Activated CD8-positive, alpha-beta T cell treated with anti-CD3 and anti-CD28 coated beads, Interleukin-2, amount 10 ng/mL, durations not matched to agents 7 days and 5 days (primary cell): ENCODE measurements at places on chromosomes 11 and 22.
A peak's percentile ranks its signal among the peaks of the same experiment; 100 is the strongest.

GRCh38 chr11:73129198-73129597, 12.9 kb downstream of the FCHSD2 start:
- no peak for DNase-seq
- no peak overlapping the region for H3K4me3 ChIP-seq
- no peaks in the 10 kb centered on the region for H3K4me1 ChIP-seq
- H3K27ac ChIP-seq, result no peak overlapping the region

- H3K36me3 ChIP-seq, result no peaks in the 10 kb centered on the region
- H3K4me1 ChIP-seq, result no peaks in the 10 kb centered on the region
Observed at GRCh38 chr11:86755146-86755545, 45.2 kb upstream of the PRSS23 start.

DNA sequence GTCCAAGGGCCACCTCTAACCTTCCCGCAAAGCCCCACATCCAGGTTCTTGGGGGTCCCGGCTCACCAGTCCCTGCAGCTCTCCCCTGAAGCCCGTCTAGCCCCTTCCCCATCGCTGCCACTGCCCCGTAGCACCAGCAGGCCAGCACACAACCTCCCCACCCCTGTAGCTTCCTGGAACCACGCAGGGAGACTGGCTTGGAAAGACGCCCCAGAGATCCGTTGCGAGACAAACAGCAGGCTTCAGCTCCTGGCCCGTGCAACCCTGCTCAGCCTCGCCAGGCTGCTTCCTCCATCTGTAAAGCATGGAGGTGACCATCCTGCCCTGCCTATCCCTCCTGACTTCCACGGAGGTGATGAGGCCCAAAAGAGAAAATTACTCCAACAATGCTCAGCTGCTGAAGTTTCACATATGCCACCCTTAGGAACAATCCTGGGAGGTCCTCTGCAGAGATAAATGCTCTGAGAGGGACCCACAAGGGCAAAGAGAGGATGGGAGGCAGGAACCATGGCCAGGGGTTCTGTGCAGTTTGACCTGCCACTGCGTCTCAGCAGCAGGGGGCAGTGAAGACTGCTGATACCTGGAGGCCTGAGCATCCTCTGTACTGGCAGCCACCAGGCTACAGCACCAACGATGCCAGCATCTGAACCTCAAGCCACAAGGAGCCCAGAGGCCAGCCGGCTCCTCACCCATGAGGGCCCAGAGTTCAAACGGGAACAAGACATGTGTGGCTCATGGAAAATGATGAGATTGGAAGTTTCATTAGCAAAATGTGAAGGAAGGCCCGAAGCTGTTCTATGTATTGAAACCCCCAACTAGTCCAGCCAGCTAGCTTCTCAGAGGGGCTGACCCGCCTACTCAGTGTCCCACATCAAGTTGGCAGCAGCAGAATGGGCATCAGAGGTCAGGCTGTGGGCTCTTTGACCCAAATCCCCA, 16.1 kb downstream of the DGCR2 start:
- DNase-seq, result peak; percentile 63
- H3K4me3 ChIP-seq, result no peak overlapping the region
- no peaks in the 10 kb centered on the region for H3K27me3 ChIP-seq
- H3K36me3 ChIP-seq, result peaks cover 13% of the 10 kb centered on the region
- no peak overlapping the region for H3K27ac ChIP-seq
- H3K4me1 ChIP-seq, result peaks cover 51% of the 10 kb centered on the region

DNA sequence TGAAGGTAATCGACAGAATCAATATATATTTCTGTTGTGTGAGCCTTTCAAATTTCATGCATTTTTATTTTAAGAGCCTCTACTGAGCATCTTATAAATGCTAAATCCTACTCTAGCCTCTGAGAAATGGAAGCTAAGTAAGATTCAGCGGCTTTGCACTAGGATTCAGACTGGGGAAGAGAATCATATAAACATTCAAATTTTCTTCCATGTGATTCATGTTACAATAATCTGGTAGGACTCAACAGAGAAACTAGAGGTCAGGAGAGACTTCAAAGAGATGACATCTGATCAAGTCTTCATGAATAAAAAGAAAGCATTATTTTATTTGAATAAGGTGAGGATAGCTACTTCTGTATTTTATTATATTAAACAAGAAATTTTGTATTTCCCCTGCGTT, 538.9 kb downstream of the DLG2 start:
- H3K27ac ChIP-seq, result no peak overlapping the region
- no peaks in the 10 kb centered on the region for H3K4me1 ChIP-seq
- no peaks in the 10 kb centered on the region for H3K36me3 ChIP-seq
- no peak for DNase-seq

- H3K27me3 ChIP-seq, result no peaks in the 10 kb centered on the region
- peaks cover 27% of the 10 kb centered on the region for H3K4me1 ChIP-seq
- no peaks in the 10 kb centered on the region for H3K36me3 ChIP-seq
- DNase-seq, result peak; percentile 44
- H3K4me3 ChIP-seq, result no peak overlapping the region
Observed at GRCh38 chr11:86214710-86215109, 29.8 kb upstream of the EED start.

DNA sequence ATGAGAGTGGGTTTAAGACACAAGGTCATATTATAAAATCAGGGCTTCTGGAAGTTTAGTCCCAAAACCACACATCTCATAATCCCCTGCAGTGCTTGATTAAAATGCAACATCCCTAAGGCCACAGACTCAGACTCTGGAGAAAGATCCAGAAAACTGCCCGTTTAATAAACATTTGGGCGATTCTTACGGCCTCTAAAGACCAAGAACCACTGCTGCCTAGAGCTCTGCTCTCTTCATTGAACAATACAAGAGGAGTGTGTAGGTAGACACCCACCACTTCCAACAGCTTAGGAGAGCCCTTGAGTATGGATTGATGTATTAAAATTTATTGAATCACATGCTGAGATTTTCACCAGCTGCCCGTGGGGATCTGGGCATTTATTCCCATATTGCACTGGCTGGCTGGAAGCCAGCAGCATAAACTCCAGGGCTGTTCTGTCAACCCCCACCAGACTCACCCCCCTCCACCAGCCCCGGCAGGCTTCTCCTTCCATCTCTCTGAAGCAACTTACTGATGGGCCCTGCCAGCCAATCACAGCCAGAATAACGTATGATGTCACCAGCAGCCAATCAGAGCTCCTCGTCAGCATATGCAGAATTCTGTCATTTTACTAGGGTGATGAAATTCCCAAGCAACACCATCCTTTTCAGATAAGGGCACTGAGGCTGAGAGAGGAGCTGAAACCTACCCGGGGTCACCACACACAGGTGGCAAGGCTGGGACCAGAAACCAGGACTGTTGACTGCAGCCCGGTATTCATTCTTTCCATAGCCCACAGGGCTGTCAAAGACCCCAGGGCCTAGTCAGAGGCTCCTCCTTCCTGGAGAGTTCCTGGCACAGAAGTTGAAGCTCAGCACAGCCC, 749 bp upstream of the BEST1 start:
- H3K27me3 ChIP-seq, result peaks cover 7% of the 10 kb centered on the region
- H3K27ac ChIP-seq, result no peak overlapping the region
- no peaks in the 10 kb centered on the region for H3K36me3 ChIP-seq
- H3K4me3 ChIP-seq, result no peak overlapping the region

DNA sequence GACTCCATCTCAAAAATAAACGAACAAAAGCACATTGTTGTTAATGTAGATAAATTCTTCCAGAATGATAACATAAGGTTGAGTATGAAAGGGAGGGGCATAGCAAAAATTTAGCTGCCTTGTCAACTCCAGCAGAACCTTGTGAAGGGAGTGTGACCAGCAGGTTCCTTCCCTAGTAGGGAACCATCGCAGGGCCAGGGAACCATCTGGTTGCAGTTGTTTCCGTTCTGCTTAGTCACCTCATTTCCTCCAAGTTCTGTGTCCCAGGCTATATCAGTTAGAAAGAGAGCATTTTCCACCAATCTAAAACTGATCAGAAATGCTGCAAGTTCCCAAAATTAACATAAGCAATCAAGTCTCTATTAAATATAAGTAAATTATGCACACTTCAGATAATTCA, 126.7 kb upstream of the BLID start:
- no peak overlapping the region for H3K4me3 ChIP-seq
- no peaks in the 10 kb centered on the region for H3K4me1 ChIP-seq
- no peaks in the 10 kb centered on the region for H3K27me3 ChIP-seq
- H3K27ac ChIP-seq, result no peak overlapping the region

GRCh38 chr22:29306175-29306834, at the start of gene GAS2L1:
TSS of gene GAS2L1 (plus strand) at chr22:29306650. CDS start at chr22:29308106, 1,456 bp downstream.
- peak; percentile 74 for DNase-seq
- peaks cover 1% of the 10 kb centered on the region for H3K36me3 ChIP-seq
- peak within 1 kb of the TSS; percentile 75 for H3K4me3 ChIP-seq
- H3K27ac ChIP-seq, result peak within 1 kb of the TSS; percentile 65
- H3K27me3 ChIP-seq, result peaks cover 15% of the 10 kb centered on the region

GRCh38 chr11:124923296-124923695, 4.2 kb downstream of the HEPN1 start:
- peak overlapping the region; percentile 69 for H3K27ac ChIP-seq
- H3K36me3 ChIP-seq, result peaks cover 1% of the 10 kb centered on the region
- H3K4me3 ChIP-seq, result no peak overlapping the region
- peak; percentile 46 for DNase-seq
- H3K27me3 ChIP-seq, result peaks cover 3% of the 10 kb centered on the region

- H3K36me3 ChIP-seq, result no peaks in the 10 kb centered on the region
- peaks cover 10% of the 10 kb centered on the region for H3K4me1 ChIP-seq
- no peak for DNase-seq
- no peak overlapping the region for H3K4me3 ChIP-seq
- H3K27ac ChIP-seq, result no peak overlapping the region
Observed at GRCh38 chr11:60944490-60945294, 7.3 kb downstream of the SLC15A3 start.

- H3K36me3 ChIP-seq, result peaks cover 19% of the 10 kb centered on the region
- DNase-seq, result peak; percentile 59
- H3K27me3 ChIP-seq, result no peaks in the 10 kb centered on the region
- H3K27ac ChIP-seq, result peak overlapping the region; percentile 12
Observed at GRCh38 chr11:8959546-8960166, 4.6 kb downstream of the TMEM9B start.

- peaks cover 46% of the 10 kb centered on the region for H3K36me3 ChIP-seq
- DNase-seq, result no peak
- H3K27ac ChIP-seq, result peak overlapping the region; percentile 68
Observed at GRCh38 chr22:24564376-24565058, 8.7 kb downstream of the SNRPD3 start.

DNA sequence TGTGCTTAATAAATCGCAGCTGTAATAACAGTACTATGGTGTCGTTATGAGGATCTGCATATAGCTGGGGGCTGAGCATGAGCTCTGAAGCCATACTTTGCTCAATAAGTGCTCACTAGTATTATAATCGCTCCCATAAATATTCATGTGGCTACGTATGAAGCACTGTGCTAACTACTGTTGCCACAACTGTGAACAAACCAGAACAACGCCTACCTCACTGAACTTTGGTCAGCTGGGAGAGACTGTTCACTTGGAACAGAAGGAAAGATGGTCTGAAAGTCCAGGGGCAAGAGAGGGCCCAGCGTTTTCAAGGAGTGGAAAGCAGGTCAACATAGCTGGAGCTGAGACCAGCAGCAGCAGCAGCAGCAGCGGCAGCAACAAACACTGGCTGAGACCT, 141.6 kb downstream of the EFCAB6 start:
- H3K4me3 ChIP-seq, result no peak overlapping the region
- DNase-seq, result no peak
- no peaks in the 10 kb centered on the region for H3K36me3 ChIP-seq
- no peaks in the 10 kb centered on the region for H3K27me3 ChIP-seq
- H3K27ac ChIP-seq, result no peak overlapping the region

GRCh38 chr11:133409799-133410198, 122.5 kb downstream of the OPCML start:
- H3K27ac ChIP-seq, result no peak overlapping the region
- H3K4me1 ChIP-seq, result no peaks in the 10 kb centered on the region
- no peaks in the 10 kb centered on the region for H3K27me3 ChIP-seq
- H3K36me3 ChIP-seq, result no peaks in the 10 kb centered on the region

DNA sequence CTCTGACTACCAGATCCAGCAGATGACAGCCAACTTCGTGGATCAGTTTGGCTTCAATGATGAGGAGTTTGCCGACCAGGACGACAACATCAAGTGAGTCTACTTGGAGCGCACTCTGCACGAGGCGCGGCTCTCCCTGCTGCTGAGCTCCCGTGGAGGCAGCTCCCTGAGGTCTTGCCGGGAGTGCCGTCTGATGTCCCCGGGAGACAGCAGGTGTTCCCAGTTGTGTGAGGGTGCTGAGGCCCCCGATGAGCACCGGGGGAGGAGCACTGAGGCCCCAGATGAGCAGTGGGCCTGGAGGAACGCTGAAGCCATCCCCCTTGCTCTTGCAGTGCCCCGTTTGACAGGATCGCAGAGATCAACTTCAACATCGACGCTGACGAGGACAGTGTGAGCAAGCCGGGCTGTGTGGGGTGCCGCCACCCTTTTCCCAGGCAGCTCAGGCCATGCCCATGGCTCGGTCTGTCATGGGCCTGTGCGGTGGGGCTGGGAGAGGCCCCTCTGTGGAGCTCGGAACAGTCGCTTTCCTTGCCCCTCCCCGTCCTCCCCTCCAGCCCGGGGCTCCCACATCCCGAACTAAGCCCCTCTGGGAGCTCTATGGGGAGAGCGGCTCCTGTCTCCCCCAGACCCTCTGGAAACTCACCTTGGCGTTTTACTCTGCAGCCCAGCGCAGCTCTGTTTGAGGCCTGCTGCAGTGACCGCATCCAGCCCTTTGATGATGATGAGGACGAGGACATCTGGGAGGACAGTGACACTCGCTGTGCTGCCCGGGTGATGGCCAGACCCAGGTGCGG, 37.1 kb downstream of the SBF1 start:
- no peaks in the 10 kb centered on the region for H3K27me3 ChIP-seq
- H3K4me1 ChIP-seq, result no peaks in the 10 kb centered on the region
- no peak overlapping the region for H3K27ac ChIP-seq
- no peak for DNase-seq
- peaks cover 13% of the 10 kb centered on the region for H3K36me3 ChIP-seq

GRCh38 chr22:41043722-41044121, 48.7 kb upstream of the EP300 start:
- H3K27ac ChIP-seq, result no peak overlapping the region
- no peaks in the 10 kb centered on the region for H3K27me3 ChIP-seq
- H3K4me3 ChIP-seq, result no peak overlapping the region

DNA sequence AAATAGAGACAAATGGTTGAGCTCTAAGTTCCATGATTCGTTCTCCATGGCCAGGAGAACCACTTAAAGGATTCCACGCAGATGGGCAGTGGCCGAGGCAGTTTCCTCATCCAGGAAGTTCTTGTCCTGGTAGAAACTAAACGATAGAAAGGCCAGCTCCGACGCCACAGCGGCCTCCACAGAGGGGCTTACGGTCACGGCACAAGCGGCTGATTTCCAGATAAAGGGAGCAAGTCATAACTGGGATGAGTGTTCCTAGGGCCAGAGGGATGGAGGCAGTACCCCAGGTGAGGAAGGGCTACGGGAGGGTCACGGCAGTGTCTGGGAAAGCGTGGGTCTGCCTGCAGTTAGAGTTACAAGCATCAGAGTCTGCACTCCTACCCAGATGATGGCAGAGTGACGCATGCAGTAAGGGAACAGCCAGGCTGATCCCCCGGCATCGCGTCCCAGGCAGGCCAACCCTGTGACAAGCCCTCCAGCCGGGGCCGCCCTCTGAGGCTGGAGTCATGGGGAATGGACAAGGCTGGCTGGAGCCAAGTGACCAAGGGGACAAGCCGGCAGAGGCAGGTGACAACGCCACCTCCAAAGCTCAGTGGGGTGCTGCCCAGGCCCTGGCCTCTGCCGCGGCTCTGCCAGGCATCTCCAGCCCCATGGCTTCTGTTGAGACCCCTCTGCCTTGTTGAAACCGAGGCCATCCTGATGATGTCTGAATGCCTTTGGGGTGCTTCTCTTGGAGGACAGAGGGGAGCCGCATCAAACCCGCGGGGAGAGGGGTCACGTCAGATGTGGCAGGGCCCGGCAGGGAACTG, 475.1 kb downstream of the BRD1 start:
- peaks cover 2% of the 10 kb centered on the region for H3K27me3 ChIP-seq
- no peaks in the 10 kb centered on the region for H3K36me3 ChIP-seq
- no peak for DNase-seq
- H3K4me1 ChIP-seq, result no peaks in the 10 kb centered on the region
- no peak overlapping the region for H3K27ac ChIP-seq
- no peak overlapping the region for H3K4me3 ChIP-seq
